ENCODE measurements at places on chromosomes 2 and 18. TPM values are rescaled to one million over a fixed set of nuclear protein-coding genes. Genes with fewer than 3 reads are reported as not detected.

GRCh38 chr2:230447455-230448451 is 31.8 kb downstream of the SP100 start:
- H3K27ac ChIP-seq: peak overlapping the region; percentile 92
- peaks cover 47% of the 10 kb centered on the region for H3K4me1 ChIP-seq
- peak overlapping the region; percentile 68 for H3K4me3 ChIP-seq
- no peaks in the 10 kb centered on the region for H3K27me3 ChIP-seq
- peak; percentile 65 for DNase-seq

Gene IFT172
- 11.7 TPM for total RNA-seq

DNA sequence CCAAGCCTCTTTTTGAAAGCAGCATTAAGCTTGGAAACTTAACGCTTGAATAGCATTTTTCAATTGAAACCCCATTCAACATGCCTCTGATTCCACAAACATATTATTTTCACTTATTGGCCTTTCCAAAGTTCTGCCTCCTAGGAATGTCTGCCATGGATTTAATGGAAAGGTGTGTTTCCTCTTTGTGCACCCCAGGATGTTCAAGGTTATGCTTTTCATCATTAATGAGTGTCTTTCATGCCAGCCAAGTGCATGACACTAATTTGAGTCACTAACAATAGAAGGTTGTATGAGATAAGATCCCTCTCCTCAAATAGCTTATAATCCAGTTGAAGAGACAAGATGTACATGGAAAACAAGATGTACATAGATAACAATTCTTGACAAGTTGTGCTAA is 84.7 kb downstream of the ALPK2 start:
- no peaks in the 10 kb centered on the region for H3K27me3 ChIP-seq
- no peak overlapping the region for H3K27ac ChIP-seq
- peaks cover 93% of the 10 kb centered on the region for H3K4me1 ChIP-seq
- no peak for DNase-seq
- H3K4me3 ChIP-seq: peak overlapping the region; percentile 66

GRCh38 chr2:17309741-17310339 is 208.4 kb downstream of the RAD51AP2 start:
- DNase-seq: peak; percentile 2
- H3K4me1 ChIP-seq: peaks cover 16% of the 10 kb centered on the region
- H3K36me3 ChIP-seq: no peaks in the 10 kb centered on the region
- peaks cover 28% of the 10 kb centered on the region for H3K27me3 ChIP-seq

- peak overlapping the region; percentile 99 for H3K4me3 ChIP-seq
- peak overlapping the region; percentile 53 for H3K27ac ChIP-seq
- H3K36me3 ChIP-seq: peaks cover 11% of the 10 kb centered on the region
- H3K4me1 ChIP-seq: peaks cover 59% of the 10 kb centered on the region
These were observed 552 bp downstream of the CNPPD1 start for GRCh38 chr2:219175928-219176817.

- H3K4me3 ChIP-seq: no peak overlapping the region
- DNase-seq: no peak
- H3K27ac ChIP-seq: no peak overlapping the region
- no peaks in the 10 kb centered on the region for H3K36me3 ChIP-seq
- no peaks in the 10 kb centered on the region for H3K4me1 ChIP-seq
These were observed 25.9 kb upstream of the RAMP1 start for GRCh38 chr2:237833546-237833945.

GRCh38 chr2:11949732-11950523 is 203.5 kb downstream of the LPIN1 start:
- H3K4me1 ChIP-seq: peaks cover 9% of the 10 kb centered on the region
- no peak overlapping the region for H3K4me3 ChIP-seq
- no peak for DNase-seq
- no peaks in the 10 kb centered on the region for H3K36me3 ChIP-seq

Gene AKAIN1
- not detected for total RNA-seq

GRCh38 chr2:226431288-226431948 is 368.2 kb downstream of the IRS1 start:
- H3K4me3 ChIP-seq: no peak overlapping the region
- H3K27me3 ChIP-seq: peaks cover 29% of the 10 kb centered on the region
- H3K36me3 ChIP-seq: no peaks in the 10 kb centered on the region
- no peak for DNase-seq
- H3K27ac ChIP-seq: no peak overlapping the region
- H3K4me1 ChIP-seq: no peaks in the 10 kb centered on the region

Gene ITGB6
- total RNA-seq: not detected

Gene AGXT
- not detected for total RNA-seq

DNA sequence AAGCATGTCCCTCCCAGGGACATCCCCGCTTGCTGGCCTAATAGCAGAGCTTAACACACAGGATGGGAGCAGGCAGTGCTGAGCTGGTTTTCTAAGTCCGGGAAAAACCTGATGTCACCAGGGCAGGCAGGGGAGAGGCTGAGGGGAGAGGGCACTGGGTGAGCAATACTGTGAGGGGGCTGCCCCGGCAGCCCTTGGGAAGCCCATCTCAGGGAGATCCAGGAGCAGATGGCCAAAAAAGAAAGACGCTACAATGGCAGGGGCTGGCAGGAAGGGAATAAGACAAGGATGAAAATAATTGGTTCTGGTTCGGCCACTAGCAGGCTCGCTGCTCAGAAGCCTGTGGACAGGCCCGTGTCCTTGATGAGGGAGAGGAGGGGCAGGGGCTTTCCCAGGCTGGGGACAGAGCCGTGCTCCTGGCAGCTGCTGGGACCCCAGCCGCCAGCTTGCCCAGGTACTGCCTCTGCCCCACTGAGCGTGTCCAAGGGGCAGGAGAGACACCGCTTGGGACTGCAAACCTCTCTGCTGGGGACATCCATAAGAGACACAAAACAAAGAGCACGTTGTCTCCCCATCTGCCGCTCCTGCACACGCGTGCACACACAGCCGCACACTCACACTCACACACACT is 30.2 kb downstream of the SMAD7 start:
- H3K27me3 ChIP-seq: no peaks in the 10 kb centered on the region
- peaks cover 43% of the 10 kb centered on the region for H3K4me1 ChIP-seq
- no peak overlapping the region for H3K27ac ChIP-seq
- no peak for DNase-seq
